Dermis blood vessel endothelial cell (primary cell): ENCODE measurements at places on chromosomes 1 and 21.

DNA sequence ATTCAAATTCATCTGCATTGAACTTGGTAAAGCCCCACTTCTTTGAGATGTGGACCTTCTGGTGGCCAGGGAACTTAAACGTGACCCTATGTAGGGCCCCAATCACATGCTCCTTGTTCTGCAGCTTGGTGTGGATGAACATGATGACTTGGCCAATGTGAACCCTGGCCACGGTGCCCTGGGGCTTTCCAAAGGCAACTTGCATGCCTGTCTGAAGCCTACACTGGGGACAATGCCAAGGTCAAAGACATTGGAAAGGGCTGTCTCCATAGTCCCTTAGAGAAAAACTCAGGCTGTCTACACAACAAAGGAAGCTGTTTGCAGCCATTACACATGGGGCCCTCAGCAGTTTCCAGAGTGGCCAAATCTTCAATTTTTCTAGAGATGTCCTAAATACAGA is 8.9 kb upstream of the VPS13D start:
- DNase-seq: no peak

GRCh38 chr1:8417625-8418024 is 99.7 kb downstream of the SLC45A1 start:
- no peak for DNase-seq

DNA sequence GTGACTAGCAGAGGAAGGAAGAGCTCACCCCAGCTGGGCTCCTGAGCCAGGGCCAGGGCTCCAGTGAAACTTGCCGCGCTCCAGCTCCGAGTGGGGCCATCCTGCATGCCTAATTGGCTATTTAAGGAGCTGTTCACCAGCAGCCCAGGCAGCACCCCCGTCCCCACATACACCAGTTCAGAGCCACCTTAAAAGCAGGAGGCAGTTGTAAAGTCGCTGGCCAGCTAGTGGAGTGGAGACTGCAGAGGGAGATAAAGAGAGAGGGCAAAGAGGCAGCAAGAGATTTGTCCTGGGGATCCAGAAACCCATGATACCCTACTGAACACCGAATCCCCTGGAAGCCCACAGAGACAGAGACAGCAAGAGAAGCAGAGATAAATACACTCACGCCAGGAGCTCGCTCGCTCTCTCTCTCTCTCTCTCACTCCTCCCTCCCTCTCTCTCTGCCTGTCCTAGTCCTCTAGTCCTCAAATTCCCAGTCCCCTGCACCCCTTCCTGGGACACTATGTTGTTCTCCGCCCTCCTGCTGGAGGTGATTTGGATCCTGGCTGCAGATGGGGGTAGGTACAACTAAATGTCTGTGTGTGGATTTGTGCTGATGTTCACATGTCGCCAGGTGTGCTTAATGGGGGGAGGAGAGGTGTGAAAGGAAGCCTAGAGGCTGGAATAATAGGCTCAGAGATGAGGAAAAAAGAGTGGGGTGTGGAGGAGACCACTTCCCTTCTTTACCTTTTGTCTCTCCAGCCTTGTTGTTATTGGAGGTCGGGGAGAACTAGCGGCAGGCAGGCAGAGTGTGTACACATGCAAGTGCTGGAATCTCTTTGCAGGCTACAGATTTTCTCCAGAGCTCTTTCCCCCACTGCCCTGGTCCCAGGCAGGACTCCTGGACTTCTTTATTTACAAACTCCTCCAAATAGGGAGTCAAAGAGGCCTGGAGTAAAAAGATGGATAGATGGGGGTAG is at the start of gene CA14:
Gene CA14 (plus strand): TSS at position 151 of the 962 bp plus-strand sequence. CDS start 355 bp downstream, at position 506.
- DNase-seq: no peak

DNA sequence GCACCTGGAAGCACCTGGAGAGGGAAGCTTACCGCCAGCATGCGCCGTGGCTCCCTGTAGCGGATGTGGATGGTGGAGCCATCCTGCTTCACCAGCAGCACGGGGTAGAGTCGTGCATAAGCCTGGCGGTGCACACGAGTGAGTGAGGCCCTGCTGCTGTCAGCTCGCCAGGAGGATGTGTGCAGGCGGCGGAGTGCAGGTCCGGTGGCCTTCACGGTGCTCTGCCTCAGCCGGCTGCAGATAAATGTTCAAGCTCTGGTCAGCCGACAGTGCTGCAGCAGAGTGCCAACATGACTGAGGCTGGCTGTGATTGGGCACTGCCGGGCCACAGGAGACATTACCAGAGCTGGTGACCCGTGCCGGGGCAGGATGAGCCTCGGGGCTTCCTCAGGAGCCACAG is 1.5 kb downstream of the MRPL55 start:
- no peak for DNase-seq
